Endothelial cell of umbilical vein (primary cell): ENCODE measurements at places on chromosomes 5 and 9. TPM values are rescaled to one million over a fixed set of nuclear protein-coding genes. Genes with fewer than 3 reads are reported as not detected.

DNA sequence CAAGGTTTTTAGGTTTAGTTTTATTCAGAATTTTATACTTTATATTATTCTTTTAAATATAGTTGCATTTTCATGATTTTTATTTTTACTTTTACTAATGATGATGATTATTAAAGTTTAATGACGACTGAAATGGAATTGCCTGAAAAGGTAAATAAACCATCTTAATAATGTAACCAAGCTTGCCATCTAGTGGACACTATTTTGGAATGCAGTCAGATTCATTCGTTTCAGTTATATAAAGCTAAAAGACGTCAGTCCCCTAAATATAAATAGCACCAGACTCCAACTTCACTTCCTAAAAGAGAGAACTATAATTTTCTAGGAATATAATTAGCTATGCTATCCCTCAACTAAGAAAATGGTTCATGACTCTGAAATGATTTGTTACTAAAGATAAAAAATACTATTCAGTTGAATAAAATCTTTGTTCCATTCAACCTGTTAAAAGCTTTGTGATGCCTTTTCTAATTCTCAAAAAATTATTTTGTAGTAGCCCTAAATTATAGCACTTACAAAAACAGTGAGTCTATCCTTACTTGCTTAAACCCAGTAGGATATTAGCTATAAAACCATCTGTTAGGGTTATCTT is 19.9 kb downstream of the ABITRAM start:
- peak; percentile 78 for DNase-seq

GRCh38 chr5:18944771-18945170 is 1043.2 kb downstream of the CDH18 start:
- no peak for DNase-seq

Gene CPEB4
- total RNA-seq = 16.4 and 18.1 TPM in 2 replicates

Gene IL9
- total RNA-seq = not detected in 2 replicates

DNA sequence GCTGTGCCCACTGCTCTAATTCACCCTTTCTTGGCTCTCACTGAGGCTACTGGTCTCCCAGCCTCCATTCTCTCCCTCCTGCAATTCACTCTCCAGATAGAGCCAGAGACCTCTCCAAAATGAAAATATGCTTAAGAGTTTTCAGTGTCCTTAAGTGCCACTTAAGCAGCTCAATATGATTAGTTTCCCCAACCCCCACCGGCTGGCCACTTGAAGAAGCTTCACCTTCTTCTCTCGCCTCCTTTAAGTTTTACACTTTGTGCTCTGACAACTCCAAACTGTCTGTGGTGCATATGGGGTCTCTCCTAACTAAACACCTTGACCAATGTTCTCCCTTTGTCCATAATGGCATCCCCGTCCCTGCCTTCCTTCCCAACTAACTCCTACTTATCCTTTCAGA is 53.4 kb downstream of the CDK5RAP2 start:
- DNase-seq = no peak

GRCh38 chr5:111422245-111422644 is 90.1 kb downstream of the STARD4 start:
- DNase-seq = no peak

DNA sequence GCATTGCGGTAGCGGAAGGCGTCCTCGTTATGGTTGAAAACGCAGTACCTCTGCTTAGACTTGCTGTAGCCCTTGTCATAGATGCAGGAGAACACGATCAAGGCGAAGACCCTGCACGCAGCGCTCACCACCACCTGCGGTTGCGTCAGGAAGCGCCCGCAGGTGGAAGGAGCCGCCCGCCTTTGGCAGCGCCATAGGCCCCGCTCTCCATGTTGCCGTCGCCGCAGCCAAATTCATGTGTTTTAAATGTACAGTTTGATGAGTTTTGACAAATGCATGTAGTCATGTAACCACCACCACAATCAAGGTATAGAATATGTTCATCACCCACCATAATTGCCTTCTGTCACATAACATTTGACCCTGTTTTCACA is 84.9 kb upstream of the CEP78 start:
- no peak for DNase-seq

GRCh38 chr5:153373130-153373498 is 117.4 kb upstream of the GRIA1 start:
- DNase-seq = no peak

Gene SLC22A5
- total RNA-seq = 3.6 and 3.8 TPM in 2 replicates

GRCh38 chr5:15992918-15993317 is 186.7 kb downstream of the MARCHF11 start:
- peak; percentile 82 for DNase-seq

GRCh38 chr9:112433499-112434392 is 52.9 kb upstream of the KIAA1958 start:
- DNase-seq = no peak

GRCh38 chr5:153964880-153965645 is 73.6 kb downstream of the FAM114A2 start:
- DNase-seq = peak; percentile 52
